ENCODE measurements at places on chromosomes 11 and 22.

DNA sequence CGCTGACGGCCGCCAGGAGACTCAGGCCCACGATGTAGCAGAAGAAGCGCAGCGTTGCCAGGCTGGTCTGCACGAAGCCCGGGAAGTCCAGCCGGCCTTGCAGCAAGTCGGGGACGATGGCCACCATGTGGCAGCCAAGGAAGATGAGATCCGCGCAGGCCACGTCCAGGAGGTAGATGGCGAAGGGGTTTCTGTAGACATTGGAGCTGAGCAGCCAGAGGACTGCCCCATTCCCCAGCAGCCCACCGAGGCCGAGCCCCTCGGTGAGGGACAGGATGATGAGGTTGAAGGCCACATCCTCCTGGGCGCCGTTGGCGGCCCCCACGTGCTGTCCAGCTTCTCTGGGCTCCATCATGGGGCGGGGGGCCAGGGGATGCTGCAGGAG is 3.8 kb downstream of the MRGPRE start:
- no peak for DNase-seq
- H3K4me3 ChIP-seq: no peak overlapping the region
- H3K4me1 ChIP-seq: no peaks in the 10 kb centered on the region
- no peaks in the 10 kb centered on the region for H3K36me3 ChIP-seq

- H3K27ac ChIP-seq: no peak overlapping the region
- peaks cover 8% of the 10 kb centered on the region for H3K36me3 ChIP-seq
- no peak for DNase-seq
- H3K4me1 ChIP-seq: peaks cover 10% of the 10 kb centered on the region
Measured at GRCh38 chr11:119706029-119706428, 23.0 kb downstream of the NECTIN1 start.

DNA sequence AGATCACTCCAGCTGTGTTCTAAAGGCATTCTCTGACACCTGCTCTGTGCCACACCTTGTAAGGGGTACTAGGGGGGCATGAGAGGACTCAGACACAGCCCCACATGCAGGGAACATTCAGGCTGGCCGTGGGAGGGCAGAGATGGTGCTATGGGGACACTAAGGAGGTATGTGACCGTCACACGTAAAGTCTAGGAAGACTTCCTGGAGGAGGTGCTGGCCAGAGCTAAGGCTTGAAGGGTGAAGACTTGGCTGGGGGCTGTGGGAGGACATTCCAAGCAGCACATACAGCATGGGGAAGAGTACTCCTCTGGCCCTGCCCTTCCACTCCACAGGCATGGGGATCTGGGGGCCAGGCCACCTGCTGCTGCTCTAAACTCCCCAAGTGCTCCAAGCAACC is 48.5 kb upstream of the TCF20 start:
- H3K36me3 ChIP-seq: peaks cover 6% of the 10 kb centered on the region
- no peak overlapping the region for H3K27ac ChIP-seq
- DNase-seq: no peak
- H3K27me3 ChIP-seq: peaks cover 4% of the 10 kb centered on the region

GRCh38 chr11:6504166-6504565 is 7.1 kb downstream of the DNHD1 start:
- no peak for DNase-seq
- peaks cover 18% of the 10 kb centered on the region for H3K4me1 ChIP-seq
- no peak overlapping the region for H3K4me3 ChIP-seq
- no peak overlapping the region for H3K27ac ChIP-seq
- no peaks in the 10 kb centered on the region for H3K27me3 ChIP-seq

GRCh38 chr11:28606930-28607329 is 498.7 kb downstream of the METTL15 start:
- no peak for DNase-seq
- no peak overlapping the region for H3K4me3 ChIP-seq
- H3K27ac ChIP-seq: no peak overlapping the region
- no peaks in the 10 kb centered on the region for H3K36me3 ChIP-seq

DNA sequence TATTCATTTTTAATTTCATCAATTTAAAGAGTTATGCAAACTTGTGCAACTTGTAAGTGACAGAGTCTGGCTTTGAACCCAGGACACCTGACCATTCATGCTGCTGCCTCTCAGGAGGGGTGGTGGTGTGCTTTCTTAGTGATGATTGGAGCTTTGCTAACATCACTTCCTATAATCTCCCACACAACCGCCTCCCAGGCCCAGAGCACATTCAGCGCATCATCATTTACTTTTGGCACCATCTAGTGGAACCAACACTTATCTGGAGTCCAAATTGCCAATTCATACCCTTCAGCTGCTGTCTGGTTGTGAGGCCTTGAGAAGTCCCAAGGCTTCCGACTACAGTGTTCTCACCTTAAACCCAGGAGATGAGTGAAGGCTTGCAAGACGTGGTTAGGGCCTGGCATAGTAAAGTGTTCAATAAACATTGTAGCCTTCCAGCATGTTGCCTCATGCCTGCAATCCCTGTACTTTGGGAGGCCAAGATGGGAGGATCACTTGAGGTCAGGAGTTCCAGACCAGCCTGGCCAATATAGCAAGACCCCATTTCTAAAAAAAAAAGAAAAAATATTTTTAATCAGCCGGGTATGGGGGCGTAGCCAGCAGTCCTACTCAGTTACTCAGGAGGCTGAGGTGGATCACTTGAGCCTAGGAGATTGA is 1.1 kb upstream of the TTLL1 start:
- no peak overlapping the region for H3K27ac ChIP-seq
- H3K36me3 ChIP-seq: peaks cover 3% of the 10 kb centered on the region
- H3K4me3 ChIP-seq: no peak overlapping the region
- H3K27me3 ChIP-seq: no peaks in the 10 kb centered on the region
- H3K4me1 ChIP-seq: peaks cover 16% of the 10 kb centered on the region
- no peak for DNase-seq

- no peak overlapping the region for H3K4me3 ChIP-seq
- no peak overlapping the region for H3K27ac ChIP-seq
- peaks cover 12% of the 10 kb centered on the region for H3K27me3 ChIP-seq
- peaks cover 5% of the 10 kb centered on the region for H3K4me1 ChIP-seq
Measured at GRCh38 chr22:19631899-19632667, 82.2 kb upstream of the SEPTIN5 start.

- no peaks in the 10 kb centered on the region for H3K27me3 ChIP-seq
- peaks cover 5% of the 10 kb centered on the region for H3K4me1 ChIP-seq
- no peak overlapping the region for H3K27ac ChIP-seq
- no peak for DNase-seq
Measured at GRCh38 chr11:62120001-62120400, 3.8 kb upstream of the INCENP start.

GRCh38 chr22:29074276-29074772 is 1.5 kb downstream of the KREMEN1 start:
- H3K4me3 ChIP-seq: peak overlapping the region; percentile 84

- peaks cover 2% of the 10 kb centered on the region for H3K36me3 ChIP-seq
- H3K4me3 ChIP-seq: no peak within 1 kb of the TSS
- H3K27me3 ChIP-seq: peaks cover 31% of the 10 kb centered on the region
- no peak within 1 kb of the TSS for H3K27ac ChIP-seq
- DNase-seq: no peak
- peaks cover 6% of the 10 kb centered on the region for H3K4me1 ChIP-seq
Measured at GRCh38 chr11:59426361-59427067, at the start of gene OR5A2. Gene OR5A2 (minus strand): TSS chr11:59426413. CDS start chr11:59422953, 3,460 bp downstream.

DNA sequence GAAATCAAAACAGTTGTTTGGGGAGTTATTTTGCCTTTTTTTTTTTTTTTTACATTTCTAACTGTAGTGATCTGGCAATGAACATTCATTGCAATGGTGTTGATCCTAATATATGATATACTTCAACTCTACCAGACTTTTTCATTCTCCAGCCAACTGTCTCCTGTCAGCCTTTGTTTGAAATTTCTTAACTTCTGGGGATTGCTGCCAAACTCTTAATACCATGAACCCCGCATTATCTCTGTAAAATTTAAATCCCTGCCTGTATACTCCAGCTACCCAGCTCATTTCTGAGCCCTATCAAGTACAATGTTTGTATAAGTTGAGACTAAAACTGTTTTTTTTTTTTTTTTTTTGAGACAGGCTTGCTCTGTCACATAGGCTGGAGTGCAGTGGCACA is 280.7 kb downstream of the TTC28 start:
- no peak overlapping the region for H3K27ac ChIP-seq
- DNase-seq: no peak
- no peaks in the 10 kb centered on the region for H3K4me1 ChIP-seq
- H3K4me3 ChIP-seq: no peak overlapping the region

GRCh38 chr22:23098230-23098705 is 27.9 kb downstream of the GNAZ start:
- no peak overlapping the region for H3K27ac ChIP-seq
- H3K36me3 ChIP-seq: peaks cover 2% of the 10 kb centered on the region

DNA sequence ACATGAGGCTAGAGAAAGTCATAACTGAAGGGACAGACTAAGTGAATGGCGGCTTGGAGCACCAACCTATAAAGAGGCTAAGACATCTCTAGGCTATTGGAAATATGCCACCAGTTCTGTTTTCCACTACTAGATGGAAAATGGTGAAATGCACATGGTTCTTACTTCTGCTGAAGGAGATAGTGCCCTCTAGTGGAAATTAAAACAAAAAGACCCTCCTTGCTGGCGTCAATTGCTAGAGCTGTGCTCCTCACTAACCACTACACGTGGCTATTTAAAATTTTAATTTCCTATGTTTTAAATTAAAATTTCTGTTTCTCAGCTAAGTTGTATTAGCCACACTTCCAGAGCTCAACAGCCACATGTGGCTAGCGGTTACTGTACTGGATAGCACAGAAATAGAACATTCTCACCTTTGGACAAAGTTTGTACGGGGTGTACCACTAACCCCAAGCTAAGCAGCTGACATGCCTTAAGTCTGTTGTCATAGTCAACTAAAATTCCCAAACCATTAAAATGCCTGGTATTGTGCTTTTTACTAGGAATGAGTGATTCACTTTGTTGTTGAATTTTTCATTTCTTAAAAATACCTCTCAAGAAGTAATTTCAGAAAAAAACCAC is 34.1 kb upstream of the CALCA start:
- H3K27me3 ChIP-seq: peaks cover 50% of the 10 kb centered on the region
- no peak overlapping the region for H3K27ac ChIP-seq
- no peak overlapping the region for H3K4me3 ChIP-seq
- H3K36me3 ChIP-seq: peaks cover 2% of the 10 kb centered on the region

GRCh38 chr11:7253800-7254199 is 2.1 kb downstream of the SYT9 start:
- H3K4me3 ChIP-seq: no peak overlapping the region
- no peaks in the 10 kb centered on the region for H3K4me1 ChIP-seq
- DNase-seq: no peak
- H3K36me3 ChIP-seq: peaks cover 2% of the 10 kb centered on the region

- no peak overlapping the region for H3K27ac ChIP-seq
- H3K36me3 ChIP-seq: no peaks in the 10 kb centered on the region
- peaks cover 54% of the 10 kb centered on the region for H3K27me3 ChIP-seq
- no peak for DNase-seq
- H3K4me3 ChIP-seq: no peak overlapping the region
- peaks cover 2% of the 10 kb centered on the region for H3K4me1 ChIP-seq
Measured at GRCh38 chr11:132427611-132428010, 1057.2 kb downstream of the NTM start.

DNA sequence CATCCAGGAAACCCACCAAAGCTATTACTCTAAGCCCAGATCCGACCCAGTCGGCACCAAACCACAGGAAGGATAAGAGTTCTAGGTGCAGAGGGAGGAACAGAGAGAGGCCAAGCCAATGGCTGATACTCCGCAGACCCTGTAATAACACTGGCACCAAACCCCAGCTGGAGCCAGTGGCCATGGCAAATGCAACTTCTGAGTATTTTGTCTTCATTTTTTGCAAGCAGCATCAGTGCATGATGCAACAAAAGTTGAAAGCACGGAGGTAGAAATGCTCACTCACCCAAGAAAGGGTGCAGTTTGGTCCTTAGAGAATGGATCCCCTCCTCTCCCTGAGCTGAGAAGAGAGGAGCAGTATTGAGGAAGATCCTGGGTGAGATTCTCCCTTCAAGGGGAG is 2.8 kb downstream of the TMEM121B start:
- peak overlapping the region; percentile 79 for H3K4me3 ChIP-seq
- no peak for DNase-seq
- H3K27ac ChIP-seq: peak overlapping the region; percentile 93
- no peaks in the 10 kb centered on the region for H3K36me3 ChIP-seq

- H3K27ac ChIP-seq: no peak overlapping the region
- peaks cover 25% of the 10 kb centered on the region for H3K4me1 ChIP-seq
- H3K36me3 ChIP-seq: no peaks in the 10 kb centered on the region
Measured at GRCh38 chr22:42983470-42983869, 31.5 kb downstream of the PACSIN2 start.

DNA sequence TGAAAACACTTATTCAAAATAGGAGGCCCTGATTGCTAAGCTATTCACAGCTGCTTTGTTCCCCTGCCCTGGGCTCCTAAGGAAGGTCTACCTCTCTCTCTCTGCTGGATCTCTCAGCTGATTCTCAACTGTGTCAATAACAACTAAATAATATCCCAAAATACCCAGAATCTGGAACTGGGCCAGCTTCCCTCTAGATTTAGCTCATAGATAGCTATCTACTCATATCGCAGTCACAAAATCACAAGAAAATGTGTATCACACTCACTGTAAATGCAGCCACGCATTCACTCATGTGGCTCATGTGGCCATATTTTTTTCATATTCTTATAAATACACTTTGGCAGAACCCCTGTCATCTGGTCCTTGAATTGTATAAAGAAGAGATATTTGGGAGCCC is 555.1 kb downstream of the OPCML start:
- peaks cover 21% of the 10 kb centered on the region for H3K27me3 ChIP-seq
- DNase-seq: no peak
- H3K4me3 ChIP-seq: no peak overlapping the region
- H3K4me1 ChIP-seq: no peaks in the 10 kb centered on the region
- no peak overlapping the region for H3K27ac ChIP-seq

GRCh38 chr11:12865863-12866595 is 143.1 kb upstream of the RASSF10 start:
- H3K4me1 ChIP-seq: peaks cover 5% of the 10 kb centered on the region
- no peak for DNase-seq
- H3K27ac ChIP-seq: no peak overlapping the region
- peaks cover 84% of the 10 kb centered on the region for H3K27me3 ChIP-seq
- H3K36me3 ChIP-seq: peaks cover 5% of the 10 kb centered on the region

DNA sequence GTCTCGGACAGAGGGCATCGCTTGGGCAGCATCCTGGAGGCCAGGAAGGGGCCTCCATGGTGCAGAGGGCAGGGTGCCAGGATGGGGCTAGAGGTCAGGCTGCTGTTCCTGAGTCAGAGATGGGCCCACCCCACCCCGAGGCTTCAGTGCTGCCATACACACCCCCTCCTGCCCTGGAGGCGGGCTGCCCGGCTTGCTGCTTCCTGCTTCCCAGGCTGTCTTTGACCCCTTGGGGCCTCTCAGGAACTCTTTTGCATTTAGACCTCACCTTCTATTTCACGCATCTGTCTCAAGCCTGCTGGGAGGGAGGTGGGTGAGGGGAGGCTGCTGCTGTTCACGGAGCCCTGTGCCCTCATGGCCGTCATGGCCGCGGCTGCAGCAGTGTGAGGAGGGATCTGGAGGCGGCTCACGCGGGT is 6.6 kb upstream of the GRAMD4 start:
- H3K27ac ChIP-seq: peak overlapping the region; percentile 90
- peak overlapping the region; percentile 91 for H3K4me3 ChIP-seq
- H3K27me3 ChIP-seq: no peaks in the 10 kb centered on the region
- no peaks in the 10 kb centered on the region for H3K36me3 ChIP-seq
- peaks cover 24% of the 10 kb centered on the region for H3K4me1 ChIP-seq
- no peak for DNase-seq

GRCh38 chr11:101582236-101582988 is 1.4 kb downstream of the TRPC6 start:
- H3K27me3 ChIP-seq: peaks cover 10% of the 10 kb centered on the region
- no peak overlapping the region for H3K4me3 ChIP-seq
- H3K4me1 ChIP-seq: no peaks in the 10 kb centered on the region
- no peak overlapping the region for H3K27ac ChIP-seq

GRCh38 chr22:19759427-19760057 is 1.0 kb upstream of the TBX1 start:
- no peak overlapping the region for H3K27ac ChIP-seq
- H3K27me3 ChIP-seq: peaks cover 56% of the 10 kb centered on the region
- H3K36me3 ChIP-seq: peaks cover 12% of the 10 kb centered on the region
- H3K4me3 ChIP-seq: peak overlapping the region; percentile 97
- H3K4me1 ChIP-seq: peaks cover 29% of the 10 kb centered on the region
